ENCODE measurements at places on chromosomes 13 and 19.

DNA sequence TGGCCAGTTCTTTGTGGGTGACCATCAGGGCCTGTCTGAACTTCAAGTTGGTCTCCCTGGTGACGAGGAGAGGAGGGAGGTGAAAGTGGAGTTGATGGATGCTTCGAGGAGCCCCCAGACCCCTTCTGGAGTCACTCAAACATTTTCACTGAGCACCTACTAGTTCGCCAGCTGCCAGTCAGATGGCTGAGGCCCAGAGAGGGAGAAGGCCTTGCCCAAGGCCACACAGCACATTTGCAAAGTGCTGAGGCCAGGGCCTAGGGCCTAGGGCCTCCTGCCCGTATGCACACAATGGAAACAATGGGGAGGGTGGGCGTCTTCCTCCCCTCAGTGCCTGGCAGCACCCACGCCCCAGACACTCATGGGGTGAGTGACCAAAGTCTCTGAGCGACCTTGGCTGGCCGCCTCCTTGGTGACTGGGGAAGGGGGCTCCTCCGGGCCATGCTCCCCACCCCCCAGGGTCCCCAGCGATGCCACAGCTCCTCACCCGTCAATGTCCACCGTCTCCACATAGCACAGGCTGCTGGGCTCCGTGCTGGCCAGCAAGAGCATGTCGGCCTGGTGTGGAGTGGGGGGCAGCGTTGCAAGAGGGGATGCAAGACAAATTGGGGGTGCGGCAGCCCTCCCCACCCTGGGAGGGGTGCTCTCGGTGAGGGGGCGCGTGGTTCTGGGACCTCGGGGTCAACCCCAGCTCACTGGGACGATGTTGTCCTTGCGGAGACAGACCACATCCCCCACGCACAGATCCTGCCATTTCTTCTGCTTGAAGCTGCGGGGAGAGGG lies 6.5 kb downstream of the ATP8B3 start:
- no peak for DNase-seq

DNA sequence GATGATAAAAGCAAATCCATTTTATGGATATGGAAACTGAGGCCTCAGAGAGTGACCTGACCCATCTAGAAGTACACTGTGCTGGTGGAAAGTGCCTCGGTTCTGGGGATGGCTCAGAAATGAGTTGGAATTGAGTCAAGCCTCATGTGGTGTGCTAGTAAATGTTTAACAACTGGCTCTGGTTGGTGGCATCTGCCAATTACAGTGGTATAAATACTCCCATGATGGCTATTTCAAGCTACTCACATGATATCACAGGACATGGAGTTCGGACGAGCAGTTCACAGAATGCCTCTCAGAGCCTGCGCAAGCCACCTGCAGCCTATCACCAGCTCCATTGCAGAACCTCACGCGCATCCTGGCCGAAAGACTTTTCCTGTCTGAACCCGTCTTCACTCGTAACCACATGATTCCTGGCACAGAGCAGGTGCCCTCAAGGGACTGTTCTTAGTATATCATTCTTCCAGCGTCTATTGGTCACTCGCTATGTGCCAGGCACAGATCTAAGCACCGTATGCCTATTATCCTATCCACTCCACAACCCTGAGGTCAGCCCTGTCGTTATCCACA lies 9.1 kb downstream of the TMEM150B start:
- DNase-seq: no peak

DNA sequence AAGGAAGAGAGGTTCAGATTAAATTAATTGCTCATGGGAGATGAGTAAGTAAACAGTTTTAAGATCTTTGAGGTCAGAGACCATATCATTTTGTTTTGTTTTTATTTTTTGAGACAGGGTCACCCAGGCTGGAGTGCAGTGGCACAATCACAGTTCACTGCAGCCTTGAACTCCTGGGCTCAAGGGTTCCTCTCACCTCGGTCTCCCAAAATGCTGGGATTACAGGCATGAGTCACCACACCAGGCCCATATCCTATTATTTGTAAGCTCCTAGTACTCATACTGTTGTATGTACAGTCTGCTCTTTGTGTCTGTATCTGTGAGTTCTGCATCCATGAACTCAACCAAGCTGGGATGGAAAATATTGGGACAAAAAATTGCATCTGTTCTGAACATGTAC lies 6.0 kb upstream of the RASL11A start:
- no peak for DNase-seq

DNA sequence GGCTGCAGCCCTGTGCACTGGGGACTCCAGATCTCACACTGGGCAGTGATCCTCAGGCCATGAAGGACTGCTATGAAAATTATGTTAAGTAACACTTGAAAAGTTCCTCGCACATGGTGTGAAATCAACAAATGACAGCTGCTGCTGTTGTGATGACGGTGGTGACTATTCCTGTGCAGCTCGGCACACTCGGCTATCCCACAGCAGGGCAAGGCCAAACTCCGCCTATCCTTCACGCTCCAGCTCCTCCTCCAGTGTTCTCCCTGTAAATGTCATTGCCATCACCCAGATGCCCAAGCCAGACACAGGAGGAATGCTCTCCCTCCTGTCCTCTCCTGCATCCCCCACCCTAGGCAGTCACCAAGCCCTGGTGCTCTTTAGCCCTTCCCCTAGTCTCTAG lies 31.3 kb downstream of the GRIK5 start:
- no peak for DNase-seq

GRCh38 chr13:45508776-45509175 lies 44.0 kb downstream of the COG3 start:
- DNase-seq: no peak

DNA sequence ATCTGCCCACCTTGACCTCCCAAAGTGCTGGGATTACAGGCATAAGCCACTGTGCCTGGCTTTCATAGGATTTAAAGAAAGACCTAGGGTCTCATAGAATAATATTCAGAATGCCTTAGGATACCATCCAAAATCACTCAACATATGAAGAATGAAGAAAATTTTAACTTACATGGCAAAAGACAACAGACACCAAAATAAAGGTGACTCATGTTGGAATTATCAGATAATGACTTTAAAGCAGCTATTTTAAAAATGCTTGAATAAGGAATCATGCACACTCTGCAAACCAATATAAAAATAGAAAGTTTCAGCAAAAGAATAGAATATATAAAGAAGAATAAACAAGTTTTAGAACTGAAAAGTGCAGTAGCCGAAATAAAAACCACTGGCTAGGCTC lies 29.3 kb downstream of the ZNF566 start:
- DNase-seq: no peak

GRCh38 chr19:48329167-48329891 lies 4.0 kb downstream of the EMP3 start:
- DNase-seq: peak; percentile 63

- DNase-seq: no peak
Observed at GRCh38 chr19:8392017-8392591, 1.9 kb downstream of the RAB11B start.

DNA sequence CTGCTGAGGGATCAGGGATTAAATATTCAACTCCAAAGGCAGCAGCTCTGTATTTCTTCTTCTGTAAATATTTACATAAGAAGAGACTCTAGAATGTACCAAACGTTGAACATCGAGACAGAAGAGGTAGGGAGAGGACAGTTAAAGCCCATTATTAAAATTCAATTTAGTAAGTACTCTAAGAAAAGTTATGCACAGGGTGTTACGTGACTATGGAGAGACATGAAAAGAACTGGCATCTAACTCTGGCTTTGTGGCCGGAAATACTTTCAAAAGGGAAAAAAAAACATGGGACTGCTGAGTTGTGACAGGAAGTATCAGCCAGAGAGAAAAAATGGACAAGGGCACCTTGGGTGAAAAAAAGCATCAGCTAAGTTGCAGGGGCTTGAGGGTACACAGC lies 36.7 kb downstream of the LNX2 start:
- DNase-seq: no peak

DNA sequence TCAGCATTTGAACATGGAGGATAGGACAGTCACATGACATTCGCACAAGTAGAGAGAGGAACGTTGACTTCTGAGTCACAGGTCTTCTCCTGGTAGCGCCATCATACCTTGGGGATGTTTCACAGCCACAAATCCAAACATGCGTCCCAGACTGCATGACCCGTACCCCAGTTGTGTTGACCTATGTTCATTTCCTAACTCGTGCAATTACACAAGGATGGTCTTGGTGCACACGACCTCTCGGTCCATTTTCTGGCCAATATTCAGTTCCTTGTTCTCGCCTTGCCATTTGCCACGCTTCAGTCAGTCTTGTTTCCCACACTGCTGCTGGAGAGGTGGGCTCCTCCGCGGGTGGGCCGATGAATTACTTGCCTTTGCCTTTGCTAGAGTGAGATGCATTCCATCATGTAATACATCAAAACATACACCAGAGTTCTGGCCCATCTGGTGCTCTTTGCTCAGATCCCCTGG lies 87.3 kb downstream of the COL4A2 start:
- no peak for DNase-seq

DNA sequence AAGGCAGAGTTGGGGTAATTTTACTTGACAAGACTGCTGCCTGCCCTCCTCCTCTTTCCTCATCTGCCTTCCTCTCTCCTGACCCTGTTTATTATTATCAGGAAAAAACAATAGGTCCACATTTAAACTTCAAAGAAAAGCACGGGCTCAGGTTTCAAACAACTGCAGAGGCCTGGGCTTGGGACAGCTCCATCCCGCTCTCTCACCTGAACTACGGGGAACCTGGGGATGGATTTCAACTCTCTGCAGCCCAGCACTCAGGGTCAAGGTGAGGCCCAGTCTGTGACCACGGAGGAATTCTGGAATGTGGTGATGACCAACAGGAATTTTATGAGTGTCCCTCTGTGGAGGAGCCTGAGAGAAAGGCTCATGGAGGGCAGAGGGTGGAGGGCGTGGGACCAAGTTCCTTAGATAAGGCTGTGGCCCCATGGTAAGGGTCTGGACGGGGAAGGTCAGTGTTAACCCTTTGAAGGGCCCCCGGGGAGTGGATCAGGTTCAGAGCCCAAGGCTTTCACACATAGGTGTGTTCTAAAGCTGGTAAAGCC lies 220.8 kb upstream of the MAB21L1 start:
- no peak for DNase-seq

Measured in CD4-positive, alpha-beta T cell treated with Interleukin-1 beta for 1 hour (primary cell).